ENCODE measurements at places on chromosomes 13 and 19. TPM values are rescaled to one million over a fixed set of nuclear protein-coding genes. Genes with fewer than 3 reads are reported as not detected.

Gene KIR3DL2
- total RNA-seq: not detected

Gene LHB
- total RNA-seq: not detected

Gene PSMD8
- 491 TPM for total RNA-seq

Gene ZNF564
- total RNA-seq: 3.5 TPM

Gene ZNF563
- total RNA-seq: 0.71 TPM

Gene FCAR
- total RNA-seq: not detected

All from myometrial cell (primary cell).